Colonic mucosa (tissue), 4 donors: ENCODE measurements at places on chromosomes 4 and X. TPM values are rescaled to one million over a fixed set of nuclear protein-coding genes. Genes with fewer than 3 reads are reported as not detected.
A peak's percentile ranks its signal among the peaks of the same experiment; 100 is the strongest.

DNA sequence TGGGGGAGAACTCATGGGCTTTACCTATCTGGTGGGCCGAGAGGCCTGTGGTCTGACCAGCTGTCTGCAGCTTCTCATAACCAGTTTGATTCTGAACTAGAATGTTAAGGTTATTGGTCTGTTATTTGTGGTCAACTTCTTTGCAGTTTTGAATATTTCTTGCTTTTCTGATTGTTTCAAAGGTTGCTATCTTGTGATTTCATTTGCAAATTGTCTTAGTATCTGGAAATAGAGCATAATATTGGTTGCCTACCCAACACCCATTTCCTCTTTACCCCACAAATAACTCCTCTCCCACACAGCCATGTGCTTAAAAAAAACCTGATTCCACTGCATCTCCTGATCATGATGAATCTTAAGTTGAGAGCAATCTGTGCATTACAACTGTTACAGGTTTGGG, 39.1 kb upstream of the BMP2K start:
- no peak for DNase-seq

DNA sequence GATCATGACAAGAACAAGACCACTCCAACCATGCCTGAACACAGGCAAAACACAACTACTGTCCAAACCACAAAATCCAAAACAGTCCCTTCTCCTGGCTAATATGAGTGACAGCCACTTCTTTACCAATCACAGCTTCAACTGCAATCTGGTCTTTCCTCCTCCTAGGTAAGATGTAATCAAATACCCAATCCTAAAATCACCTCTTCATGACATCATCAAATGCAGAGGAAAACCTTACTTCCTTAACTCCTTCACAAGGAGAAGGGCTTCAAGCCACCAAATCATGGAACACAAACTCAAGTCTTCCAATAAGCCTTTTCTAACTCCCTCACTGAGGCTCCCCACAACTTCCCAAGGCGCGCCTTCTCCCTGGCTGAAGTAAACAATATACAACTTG, 4.4 kb upstream of the MSL3 start:
- DNase-seq, result no peak

- peak; percentile 15 for DNase-seq
Observed at GRCh38 chr4:8647626-8648025, 55.1 kb downstream of the CPZ start.

DNA sequence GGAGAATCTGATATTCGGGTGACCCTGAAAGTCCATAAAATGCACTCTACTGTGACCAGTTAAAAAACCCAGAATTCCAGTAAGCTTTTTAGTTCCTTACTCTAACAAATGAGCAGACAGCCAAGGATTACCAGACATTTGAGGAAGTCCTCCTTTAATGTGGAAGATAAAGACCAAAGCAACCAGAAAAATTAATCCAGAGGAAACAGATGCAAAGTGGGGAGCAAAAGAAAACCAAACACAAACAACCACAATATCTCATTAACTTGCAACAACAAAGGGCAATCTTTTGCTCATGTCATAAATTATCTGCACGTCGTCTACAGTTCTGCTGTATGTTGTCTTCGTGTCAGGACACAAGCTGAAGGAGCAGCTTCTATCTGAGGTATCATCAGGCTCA, 164.4 kb downstream of the PJA1 start:
- DNase-seq, result no peak

DNA sequence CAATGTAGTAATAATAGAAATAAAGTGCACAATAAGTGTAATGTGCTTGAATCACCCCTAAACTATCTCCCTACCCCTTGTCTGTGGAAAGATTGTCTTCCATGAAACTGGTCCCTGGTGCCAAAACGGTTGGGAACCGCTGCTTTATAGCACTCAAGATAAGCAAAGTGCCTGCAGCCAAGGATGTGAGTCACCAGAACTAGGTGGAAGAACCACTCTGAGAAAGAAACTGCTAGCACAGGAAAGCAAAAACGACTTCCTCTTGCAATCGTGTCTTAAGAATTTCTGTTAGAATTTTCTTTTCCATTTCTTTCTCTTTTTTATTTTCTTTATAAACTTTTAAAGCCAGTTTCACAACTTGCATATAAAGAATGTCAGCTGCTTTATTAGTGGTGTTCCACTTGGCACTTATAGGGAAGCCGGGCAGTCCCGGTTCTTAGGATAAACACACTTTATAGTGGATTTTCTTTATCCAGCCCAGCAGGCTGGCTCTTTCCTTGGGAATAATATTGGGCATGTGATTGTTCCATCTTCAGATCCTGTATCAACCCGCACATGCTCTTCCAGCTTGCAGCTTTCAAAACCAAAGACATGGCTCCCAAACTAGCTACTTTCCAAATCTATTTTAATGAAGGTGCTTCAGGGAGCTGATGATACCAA, 32.3 kb upstream of the CXCL8 start:
- DNase-seq, result peak; percentile 68

The GPRASP2 gene
- 2.2 TPM for total RNA-seq

DNA sequence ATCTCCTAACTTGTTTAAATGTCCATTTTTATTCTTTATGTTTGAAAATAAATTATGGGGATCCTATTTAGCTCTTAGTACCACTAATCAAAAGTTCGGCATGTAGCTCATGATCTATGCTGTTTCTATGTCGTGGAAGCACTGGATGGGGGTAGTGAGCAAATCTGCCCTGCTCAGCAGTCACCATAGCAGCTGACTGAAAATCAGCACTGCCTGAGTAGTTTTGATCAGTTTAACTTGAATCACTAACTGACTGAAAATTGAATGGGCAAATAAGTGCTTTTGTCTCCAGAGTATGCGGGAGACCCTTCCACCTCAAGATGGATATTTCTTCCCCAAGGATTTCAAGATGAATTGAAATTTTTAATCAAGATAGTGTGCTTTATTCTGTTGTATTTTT, 27.6 kb downstream of the NUDT6 start:
- no peak for DNase-seq

DNA sequence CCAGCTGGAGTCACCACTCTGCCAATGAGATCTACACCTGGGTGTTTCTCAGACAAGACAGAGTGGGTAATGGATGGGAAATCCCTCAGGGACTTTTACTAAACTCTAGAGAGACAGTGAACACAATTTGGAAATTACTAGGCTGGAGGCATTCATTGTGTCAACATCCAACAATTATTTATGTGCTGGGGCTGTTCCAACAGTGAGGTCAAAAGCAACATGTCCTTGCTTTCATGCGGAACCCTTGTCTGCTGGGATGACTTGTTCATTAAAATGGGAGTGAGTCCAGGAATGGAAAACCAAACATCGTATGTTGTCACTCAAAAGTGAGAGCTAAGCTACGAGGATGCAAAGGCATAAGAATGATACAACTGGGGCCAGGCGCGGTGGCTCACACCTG, 54.0 kb downstream of the DRD5 start:
- no peak for DNase-seq

- no peak for DNase-seq
Observed at GRCh38 chr4:111360906-111361305, 738.0 kb upstream of the PITX2 start.

GRCh38 chr4:181008164-181008563, 1235.0 kb upstream of the TENM3 start:
- no peak for DNase-seq

DNA sequence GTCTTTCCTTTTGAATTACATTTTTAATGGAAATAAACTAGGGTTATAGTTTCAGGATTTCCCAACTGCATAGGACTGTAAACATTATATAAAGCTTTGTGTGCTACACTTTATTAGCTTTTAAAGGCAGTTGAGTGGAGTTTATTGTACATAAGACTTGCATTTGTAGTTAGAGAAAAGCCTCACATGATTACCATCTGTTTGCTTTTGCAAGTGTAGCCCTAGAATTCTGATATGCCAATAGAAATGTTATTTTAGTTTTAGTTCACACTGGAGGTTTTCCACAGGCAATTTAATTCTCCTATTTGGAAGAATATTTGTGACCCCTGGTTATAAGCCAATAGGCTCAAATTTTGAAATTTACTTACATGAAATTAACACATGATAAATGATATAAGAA, 41.3 kb upstream of the ANK2 start:
- DNase-seq, result no peak

GRCh38 chrX:7134981-7135380, 12.5 kb upstream of the STS start:
- DNase-seq, result no peak

The VCX3B gene
- total RNA-seq, result not detected

The RPL39 gene
- total RNA-seq, result 1,593 TPM

GRCh38 chrX:37684973-37685372, 618 bp upstream of the XK start:
- DNase-seq, result no peak
